Activated CD4-positive, alpha-beta T cell treated with anti-CD3 and anti-CD28 coated beads, Interleukin-2, amount 50 U/mL, for 4 hours (primary cell): ENCODE measurements at places on chromosomes 3 and 15.
A peak's percentile ranks its signal among the peaks of the same experiment; 100 is the strongest.

- DNase-seq, result no peak
Observed at GRCh38 chr3:159364511-159364910, 562.7 kb downstream of the MFSD1 start.

- DNase-seq, result no peak
Observed at GRCh38 chr3:177357352-177358090, 160.2 kb upstream of the TBL1XR1 start.

- DNase-seq, result no peak
Observed at GRCh38 chr15:41507820-41508290, 5.8 kb downstream of the LTK start.

DNA sequence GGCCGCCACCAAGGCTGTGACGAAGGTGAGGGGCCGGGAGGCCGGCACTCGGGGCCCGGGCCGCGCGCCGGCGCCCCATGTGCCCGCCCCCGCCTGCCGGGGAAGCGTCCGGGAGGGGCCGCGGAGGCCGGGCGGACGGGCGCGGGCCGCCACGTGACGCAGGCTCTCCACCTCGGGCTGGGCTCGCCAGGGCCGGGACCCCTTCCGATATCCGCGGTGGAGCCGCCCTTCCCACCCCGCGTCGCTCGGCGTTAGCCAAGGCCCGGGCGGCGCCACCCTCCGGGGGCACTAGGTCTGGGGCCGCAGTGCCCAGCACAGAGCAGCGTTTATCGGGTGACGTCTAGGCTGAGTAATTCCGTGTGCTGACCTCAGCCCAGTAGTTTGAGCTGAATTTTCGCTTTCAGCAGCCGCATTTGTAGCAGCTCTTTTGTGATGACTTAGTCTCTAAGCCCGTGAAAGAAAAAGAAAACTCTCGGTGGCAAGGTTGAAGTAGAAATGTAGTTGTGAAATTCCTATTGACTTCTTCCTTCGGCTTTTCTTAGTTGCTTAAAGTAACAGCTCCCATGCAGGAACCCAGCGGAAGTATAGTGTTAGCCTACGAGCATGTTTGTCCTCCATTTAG is 885 bp downstream of the CDV3 start:
- peak; percentile 41 for DNase-seq

- DNase-seq, result no peak
Observed at GRCh38 chr3:123021996-123022510, 5.5 kb downstream of the SEMA5B start.

- DNase-seq, result no peak
Observed at GRCh38 chr15:41828807-41829141, 882 bp downstream of the JMJD7 start.

GRCh38 chr3:128710816-128711433 is 15.1 kb upstream of the RAB7A start:
- DNase-seq, result no peak

- no peak for DNase-seq
Observed at GRCh38 chr15:71261418-71261817, 146.1 kb downstream of the THSD4 start.

GRCh38 chr15:101447561-101448071 is 41.9 kb downstream of the PCSK6 start:
- DNase-seq, result no peak

DNA sequence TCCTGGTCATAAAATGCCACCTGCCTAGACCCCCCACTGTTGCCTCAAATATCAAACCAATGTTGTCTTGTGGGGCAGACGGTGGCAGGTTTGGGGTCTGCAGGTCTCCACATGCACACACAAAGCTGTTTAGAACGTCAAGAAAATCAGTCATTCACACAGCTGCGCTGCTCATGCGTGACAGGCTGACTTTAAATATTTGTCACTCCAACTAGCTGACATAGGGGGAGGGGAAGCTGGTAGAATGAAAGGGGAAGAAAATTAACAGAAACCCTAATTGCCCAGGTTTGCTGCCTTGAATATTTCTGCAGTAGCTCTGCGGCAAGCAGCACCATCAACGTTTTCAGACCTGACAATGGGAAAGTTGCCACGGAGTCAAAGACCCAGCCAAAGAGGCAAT is 201.8 kb downstream of the ABHD5 start:
- DNase-seq, result no peak

- no peak for DNase-seq
Observed at GRCh38 chr3:46850468-46850779, 12.8 kb downstream of the MYL3 start.

GRCh38 chr3:155352900-155353490 is 59.5 kb upstream of the STRIT1 start:
- DNase-seq, result no peak

GRCh38 chr3:118116991-118117390 is 917.7 kb downstream of the IGSF11 start:
- no peak for DNase-seq

GRCh38 chr15:62969442-62970089 is 73.0 kb upstream of the TPM1 start:
- DNase-seq, result no peak

GRCh38 chr15:70722266-70723121 is 40.9 kb downstream of the UACA start:
- no peak for DNase-seq

DNA sequence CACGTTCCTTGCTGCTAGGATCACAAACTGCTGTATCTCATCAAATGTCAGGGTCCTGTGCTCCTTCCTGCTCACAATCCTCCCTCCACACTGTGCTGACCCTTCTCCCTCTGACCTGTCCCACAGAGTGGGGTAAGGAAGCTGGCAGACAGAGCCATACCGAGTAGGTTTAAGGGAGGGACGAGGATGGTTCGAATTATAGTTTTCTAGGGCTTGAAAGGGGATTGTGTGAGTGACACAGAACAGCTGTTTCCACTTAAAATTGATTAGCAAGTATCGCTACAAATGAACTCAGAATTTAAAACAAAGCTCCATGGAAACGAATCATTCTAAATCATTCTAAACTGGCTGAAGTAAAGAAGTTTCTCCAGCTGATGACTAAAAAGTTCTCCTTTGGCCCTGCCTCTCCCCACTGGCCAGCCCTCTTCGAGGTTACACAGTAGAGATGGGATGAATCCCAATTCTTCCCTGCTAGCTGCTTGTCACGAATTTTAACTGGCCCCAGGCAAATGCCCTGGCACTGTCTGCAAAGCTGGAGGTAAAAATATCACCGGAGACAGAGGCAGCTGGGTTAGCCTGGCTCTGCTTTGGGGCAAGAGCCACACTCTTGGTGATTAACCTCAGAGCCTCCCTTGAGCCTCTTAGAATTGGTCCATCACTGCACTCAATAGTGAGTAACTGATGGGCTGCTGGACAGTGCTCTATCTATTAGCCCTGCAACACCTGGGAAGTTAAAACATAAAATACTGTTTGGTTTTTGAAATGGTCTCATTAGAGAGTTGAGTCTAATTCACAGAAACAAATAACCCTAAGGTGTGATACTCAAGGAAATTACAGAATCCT is 194.9 kb downstream of the CHST2 start:
- no peak for DNase-seq

GRCh38 chr3:12287727-12288181 is 1.1 kb upstream of the PPARG start:
- DNase-seq, result no peak

GRCh38 chr3:42805141-42805821 is 991 bp upstream of the HIGD1A start:
- no peak for DNase-seq

- DNase-seq, result no peak
Observed at GRCh38 chr3:190467922-190468321, 18.2 kb upstream of the TMEM207 start.

DNA sequence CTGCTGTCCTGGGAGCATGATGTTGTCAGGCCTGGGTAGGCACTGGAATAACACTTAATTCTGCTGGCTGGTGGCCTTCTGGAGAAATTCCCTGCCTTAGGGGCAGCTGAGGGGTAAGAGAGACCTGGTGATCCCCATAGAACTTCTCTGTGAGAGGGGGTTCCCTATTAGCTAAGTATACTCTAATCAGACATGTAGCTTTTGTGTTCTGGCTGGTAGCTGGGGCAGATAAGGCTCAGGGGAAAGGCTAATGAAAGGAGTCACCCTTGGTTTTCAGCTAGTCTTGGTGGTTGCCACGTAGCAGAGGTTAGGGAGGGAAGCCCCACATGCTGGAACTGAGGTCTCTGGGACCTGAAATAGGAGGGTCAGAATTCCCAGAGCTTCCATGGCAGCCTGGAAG is 952 bp upstream of the HDDC3 start:
- no peak for DNase-seq

DNA sequence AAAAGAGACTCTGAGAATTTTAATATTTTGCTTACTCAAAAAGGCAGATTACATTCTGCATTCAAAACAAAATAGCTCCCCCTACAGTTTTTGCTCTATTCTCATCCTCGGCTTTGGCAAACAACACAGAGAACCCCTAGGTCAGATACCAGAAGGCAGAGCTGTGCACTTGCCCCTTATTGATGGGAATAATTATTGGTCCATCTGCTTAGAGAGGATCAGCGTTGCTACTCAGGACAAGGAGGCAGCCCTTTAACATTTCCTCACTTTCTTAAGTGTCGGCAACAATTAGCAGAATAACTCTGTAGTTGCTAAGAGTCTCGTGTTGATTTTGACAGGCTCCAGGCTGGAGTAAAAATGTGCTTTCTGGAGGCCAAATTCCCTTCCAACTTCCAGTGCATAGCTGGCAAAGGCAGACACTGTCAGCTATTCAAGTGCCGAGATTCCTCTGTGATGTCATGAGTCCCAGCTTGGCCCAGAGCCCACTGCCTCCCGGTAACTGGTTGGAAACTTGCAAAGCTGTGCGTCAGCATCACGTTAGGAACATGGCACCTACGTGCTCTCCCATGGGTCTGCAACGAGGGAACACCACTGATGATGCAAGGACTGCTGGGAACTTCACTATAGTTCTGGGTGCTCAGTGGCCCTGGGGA is 482.7 kb upstream of the ADAMTS9 start:
- DNase-seq, result no peak

DNA sequence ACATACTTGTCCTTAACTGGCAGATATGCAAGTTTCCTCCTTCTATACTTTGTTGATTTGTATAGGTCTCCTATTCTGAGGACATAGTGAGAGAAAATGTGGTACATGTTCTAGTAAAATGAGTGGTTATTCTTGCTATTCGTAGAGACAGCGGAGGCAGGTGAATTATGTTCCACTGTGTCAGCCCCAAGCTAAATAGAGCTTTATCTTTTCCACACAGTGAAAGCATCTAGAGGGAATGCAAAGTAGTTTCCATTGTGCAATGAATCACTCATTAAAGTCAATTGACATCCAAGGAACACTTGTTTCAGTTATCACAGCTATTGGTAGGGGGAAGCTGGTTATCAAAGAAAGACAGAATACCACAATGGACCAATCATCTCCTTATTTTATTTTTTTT is 262.4 kb downstream of the NLGN1 start:
- no peak for DNase-seq
